ENCODE measurements at places on chromosomes 16 and 17.

DNA sequence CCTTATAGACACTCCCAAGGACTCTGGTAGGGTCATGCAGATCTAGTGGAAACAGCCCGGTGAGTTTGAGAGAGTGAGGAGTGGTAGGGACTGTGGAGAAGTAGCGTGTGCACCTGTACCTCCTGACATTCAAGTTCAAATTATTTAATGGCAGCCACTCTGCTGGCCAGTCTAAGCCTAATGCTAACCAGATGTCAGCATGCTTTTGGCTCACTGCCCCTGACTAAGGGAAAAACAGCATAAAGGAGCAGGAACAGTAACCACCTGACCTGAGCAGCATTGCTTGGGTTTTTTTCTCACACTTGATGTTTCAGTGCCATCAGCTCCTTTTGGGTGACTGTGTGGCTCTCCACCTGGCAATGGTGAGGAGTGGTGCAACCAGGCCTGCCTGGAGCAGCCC lies 23.8 kb upstream of the SLC12A3 start:
- no peak for DNase-seq

DNA sequence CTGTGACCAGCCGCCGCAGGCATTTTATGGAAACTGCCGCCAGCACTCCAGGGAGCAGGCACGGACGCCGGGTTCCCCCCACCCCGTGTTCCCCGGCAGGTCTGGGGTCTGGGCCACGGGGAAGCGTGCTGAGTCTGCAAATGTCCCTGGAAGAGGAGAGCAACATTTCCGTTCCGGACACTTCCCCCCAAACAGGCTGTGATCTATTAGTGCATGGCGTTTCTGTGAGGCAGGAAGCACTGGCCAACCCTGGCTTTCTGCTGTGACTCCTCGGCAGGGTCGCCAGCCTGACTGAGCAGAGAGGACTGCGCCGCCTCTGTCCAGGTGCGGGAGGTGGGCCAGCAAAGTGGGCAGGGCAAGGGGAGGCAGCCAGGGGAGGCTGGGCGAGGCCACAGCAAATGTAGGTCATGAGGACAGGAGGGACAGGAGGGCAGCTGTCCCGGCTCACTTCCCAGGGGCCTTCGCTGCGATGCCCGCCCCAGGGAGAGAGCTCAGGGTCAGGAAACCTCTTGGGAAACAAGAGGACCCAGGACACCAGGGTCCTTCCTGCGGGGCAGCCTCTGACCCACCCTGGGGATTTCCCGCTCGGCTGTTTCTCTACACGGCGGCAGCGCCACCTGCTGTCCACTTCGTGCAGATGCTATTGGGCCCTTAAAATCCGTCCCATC lies 9.5 kb downstream of the FOXF1 start:
- DNase-seq, result peak; percentile 40

- DNase-seq, result no peak
Measured at GRCh38 chr17:869567-870525, 87.7 kb downstream of the MRM3 start.

DNA sequence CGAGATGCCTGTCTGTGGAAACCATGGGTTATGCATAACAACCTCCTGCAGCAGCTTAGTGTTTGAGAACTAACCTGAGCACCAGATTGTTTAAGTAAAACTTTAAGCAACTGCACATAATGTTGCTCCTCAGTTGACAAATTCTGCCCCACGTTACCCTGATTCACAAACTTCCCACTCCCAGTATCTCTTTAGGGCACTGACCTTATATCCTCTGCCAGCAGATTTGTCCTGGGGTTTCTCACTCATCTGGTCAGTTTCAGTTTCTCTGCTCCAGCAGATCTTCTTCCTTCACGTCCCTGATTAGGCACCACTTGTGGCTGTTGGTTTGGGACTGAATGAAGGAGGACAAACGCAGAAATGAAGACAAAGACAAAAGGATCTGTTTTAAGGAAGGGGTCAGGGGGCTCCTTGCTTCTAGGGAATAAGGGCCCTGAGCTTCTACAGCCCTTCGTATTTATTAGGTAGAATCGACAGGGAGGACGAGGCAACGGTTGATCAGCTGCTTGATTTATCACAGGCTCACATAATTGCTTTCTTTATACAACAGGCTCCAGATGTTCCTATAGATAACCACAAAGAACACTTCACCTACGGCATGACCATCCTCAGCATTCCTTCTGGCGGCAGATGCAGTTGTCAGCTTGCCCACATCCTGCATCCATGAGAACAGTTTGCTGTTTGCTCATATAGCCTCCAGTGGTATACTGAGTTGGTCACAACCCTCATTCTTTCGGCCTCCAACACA lies 13.5 kb upstream of the ZNF689 start:
- DNase-seq, result no peak

DNA sequence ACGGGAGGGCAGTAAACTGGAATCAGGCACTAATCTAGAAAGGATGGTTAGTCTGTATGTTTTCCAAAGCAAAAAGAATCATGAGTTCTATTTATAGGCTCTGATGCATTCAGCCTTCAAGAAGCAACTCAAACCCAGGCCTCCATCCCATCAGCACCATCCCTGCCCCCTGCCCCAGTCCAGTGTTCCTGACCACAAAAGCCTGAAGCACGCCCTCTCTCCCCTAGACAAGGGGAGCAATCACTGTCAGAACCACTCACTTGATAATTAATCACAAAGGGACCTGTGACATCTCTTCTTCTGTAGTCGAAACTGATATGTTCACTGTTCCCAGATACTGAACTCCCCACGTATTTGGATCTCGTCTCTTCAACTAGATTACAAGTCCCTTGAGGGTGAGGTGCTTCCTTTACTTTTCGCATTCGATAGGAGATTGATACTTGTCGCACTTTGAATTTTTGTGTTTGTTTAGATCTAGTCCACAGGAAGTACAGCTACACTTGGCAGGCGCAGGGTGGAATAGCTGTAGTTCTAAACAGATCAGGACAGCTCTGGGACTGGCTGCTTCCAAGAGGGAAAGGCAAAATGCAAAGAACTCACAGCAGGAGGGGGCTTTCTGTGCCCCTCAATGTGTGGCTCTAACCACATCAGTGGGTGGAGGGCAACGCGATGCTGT lies 36.4 kb upstream of the CCDC182 start:
- DNase-seq, result no peak

- no peak for DNase-seq
Measured at GRCh38 chr16:48659940-48660339, 50.0 kb upstream of the N4BP1 start.

DNA sequence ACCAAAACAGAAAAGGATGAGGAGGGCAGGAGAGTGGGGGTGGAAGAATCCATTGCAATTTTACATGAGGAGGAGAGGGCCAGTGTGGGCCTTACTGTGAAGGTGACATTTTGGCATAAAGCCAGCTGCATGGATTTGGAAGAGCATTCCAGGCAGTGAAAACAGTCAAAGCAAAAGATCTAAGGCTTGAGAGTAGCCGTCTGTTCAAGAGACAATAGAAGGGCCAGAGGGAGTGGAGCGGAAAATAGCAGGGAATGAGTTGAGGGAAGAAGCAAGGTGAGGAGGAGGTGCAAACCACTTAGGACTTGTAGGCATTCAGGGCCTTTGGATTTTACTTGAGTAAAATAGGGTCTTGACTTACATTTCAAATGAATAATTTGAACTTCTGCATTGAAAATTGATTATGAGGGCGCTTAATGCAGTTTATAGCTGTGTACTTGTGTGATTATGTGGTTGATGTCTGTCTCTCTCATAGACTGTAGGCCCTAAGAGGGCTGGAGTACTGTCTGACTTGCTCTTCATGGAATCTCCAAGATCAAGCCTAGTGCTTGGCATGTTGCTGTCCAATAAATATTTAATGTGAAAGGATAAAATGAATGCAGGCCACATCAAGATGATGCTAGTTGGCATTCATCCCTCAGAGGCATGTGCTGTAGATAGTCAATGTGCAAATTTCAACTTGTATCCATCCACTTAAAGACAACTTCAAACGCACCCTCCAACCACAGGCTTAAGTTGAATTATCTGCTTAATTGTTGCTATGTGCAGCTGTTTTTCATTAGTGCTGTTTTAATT lies 772.1 kb upstream of the RBFOX1 start:
- DNase-seq, result no peak

DNA sequence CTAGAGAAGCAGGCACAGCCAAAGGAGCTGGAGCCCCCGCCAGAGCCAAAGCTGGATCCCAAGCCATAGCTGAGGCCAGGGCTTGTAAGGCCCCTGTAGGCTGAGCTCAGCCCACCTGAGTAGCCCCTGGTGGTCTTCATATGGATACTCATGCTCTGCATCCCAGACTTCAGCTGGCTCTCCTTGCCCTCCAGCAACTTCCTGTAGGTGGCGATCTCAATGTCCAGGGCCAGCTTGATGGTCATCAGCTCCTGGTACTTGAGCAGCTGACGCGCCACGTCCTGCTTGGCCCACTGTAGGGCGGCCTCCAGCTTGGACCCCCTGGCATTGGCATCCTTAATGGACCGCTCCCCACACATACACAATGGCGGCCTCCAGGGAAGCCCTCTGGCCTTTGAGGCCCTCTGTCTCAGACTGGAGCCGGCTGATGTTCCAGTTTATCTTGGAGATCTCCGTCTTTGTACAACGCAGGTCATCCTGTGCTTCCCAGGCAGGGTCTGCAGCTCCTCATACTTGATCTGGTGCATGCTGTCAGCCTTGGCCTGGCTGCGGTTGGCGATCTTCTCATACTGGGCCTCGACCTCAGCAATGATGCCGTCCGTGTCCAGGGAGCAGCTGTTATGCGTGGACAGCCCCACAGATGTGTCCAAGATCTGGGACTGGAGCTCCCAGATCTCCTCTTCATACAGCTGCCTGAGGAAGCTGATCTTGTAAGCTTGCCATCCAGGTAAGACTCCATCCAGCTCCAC lies 28.9 kb downstream of the IKZF3 start:
- no peak for DNase-seq

DNA sequence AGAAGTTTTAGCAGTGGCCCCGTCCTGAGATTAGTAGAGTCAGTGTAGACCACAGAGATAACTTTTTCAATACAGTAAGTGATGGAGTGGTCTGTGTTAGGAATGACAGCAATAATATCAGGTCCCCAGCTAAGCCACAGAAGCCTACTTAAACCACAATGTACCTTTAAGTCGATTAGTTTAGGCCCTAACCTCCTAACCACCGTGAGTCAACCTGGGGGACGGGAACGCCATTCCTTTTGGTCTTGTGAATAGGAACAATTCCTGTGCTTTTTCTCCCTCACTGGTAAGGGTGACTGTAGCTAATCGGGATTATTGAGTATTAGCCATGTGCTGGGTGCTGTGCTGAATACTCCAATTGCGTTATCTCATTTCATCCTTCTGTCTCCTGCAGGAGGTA lies 14.0 kb downstream of the YPEL2 start:
- DNase-seq, result no peak

DNA sequence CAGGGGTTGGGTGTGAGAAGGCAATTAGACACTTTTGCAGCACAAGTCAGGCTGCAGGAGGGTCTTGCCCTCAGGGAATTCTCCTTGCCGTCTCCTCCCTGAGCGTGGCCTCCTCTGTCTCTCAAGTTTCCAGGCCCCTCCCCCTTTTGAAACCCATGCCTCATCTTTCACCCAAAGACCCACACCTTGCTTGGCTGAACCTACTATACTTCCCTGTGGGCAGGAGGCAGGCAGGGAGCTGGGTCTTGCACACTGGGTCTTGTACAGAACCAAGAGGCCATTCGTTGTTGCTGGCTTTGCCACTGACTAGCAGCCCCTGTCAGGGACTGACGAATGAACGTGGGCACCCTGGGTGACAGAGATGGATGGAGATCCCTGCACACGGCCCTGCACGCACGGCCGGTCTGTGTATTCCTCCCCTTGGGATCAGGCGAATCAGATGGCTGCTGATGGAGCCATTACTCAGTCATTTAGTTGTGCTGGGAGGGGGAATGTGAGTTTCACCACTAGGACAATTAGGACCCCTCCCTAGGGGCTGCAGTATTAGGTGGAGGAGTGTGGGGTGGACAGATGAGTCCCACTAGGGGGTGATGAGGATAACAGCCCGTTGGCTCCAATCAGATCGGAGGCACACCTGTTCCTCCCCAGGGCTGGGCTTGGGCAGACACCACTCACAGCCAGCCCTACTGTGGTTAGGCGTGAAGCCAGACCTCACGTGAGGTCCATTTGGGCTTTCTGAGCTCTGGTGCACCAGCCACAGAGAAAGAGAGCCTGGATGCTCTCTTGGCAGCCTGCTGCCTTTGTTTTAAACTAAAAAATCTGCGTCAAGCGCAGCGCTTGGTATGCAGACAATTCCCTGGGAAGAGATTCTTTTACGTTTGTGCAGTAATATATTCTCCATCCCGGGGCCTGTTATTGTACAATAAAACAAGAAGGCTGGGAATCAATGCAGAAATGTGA lies 167.7 kb upstream of the WSCD1 start:
- DNase-seq, result no peak

- DNase-seq, result no peak
Measured at GRCh38 chr17:58232707-58233156, 5.7 kb upstream of the LPO start.

GRCh38 chr17:42784409-42784808 lies 4.0 kb downstream of the WNK4 start:
- no peak for DNase-seq

DNA sequence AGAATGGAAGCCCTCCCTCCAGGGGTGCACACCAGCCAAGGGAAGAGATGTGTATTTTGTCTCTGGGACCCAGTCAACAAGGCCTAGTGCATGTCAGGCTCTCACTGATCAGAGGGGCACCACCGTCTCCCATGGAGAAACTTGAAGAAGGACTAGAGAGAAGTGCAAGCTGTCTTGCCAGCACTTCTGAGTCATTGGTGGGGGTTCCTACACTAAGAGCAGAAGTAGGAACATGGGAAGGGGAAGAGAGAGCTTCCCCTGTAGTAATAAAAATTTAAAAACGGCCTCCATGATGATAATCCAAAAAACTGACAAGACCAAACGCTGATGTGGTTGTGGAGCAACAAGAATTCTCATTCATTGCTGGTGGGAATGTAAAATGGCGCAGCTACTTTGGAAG lies 46.3 kb downstream of the DYNLRB2 start:
- no peak for DNase-seq

DNA sequence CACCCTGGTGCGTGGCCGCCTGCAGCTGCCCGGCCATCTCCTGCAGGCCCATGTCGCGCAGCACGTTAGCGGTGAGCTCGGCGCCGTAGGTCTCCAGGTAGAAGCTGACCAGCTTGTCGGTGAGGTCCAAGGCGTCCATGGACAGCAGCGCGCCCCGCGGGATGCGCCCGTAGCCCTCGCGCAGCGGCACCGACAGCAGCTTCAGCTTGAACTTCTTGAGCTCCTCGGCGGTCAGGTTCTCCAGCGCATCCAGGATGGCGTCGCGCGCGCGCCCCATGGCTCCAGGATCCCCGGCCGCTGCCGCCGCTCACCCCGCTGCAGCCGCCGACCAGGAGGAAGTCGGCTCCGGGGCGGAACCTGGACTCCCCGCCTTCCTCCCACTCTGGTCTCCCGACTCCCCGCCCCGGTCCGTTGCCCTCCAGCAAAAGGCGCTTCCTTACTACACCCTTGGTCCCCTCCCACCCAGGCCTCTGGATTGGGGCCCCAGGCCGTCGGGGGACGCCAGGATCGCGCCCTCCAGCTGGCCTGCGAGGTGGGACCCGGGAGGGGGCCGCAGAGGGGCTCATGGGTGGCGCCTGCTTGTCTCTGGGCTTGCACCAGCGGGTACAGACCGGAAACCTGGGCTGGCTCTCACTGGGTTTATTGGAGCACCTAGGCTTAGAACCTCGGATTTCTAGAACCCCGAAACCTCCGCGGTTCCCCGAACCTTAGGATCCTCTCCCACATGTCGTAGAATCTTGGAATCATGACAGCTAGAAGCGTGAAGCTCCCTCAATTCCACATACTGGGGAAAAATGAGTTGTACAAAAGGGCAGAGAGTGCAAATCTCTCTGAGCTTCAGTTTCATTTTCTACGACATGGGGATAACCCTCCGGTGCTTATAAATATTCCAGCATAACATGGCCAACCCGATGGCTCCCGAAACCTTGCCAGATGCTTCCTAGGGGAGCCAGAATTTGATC lies at the start of gene PYCARD:
PYCARD (minus strand) TSS at position 347 of the 962 bp plus-strand sequence; CDS start at position 277, 70 bp downstream.
- no peak for DNase-seq

- DNase-seq, result no peak
Measured at GRCh38 chr17:55159251-55159650, 105.5 kb upstream of the HLF start.
